ENCODE measurements at places on chromosomes 6 and 20.
A peak's percentile ranks its signal among the peaks of the same experiment; 100 is the strongest.

- DNase-seq: peak; percentile 79
Observed at GRCh38 chr20:62652041-62652893, 10.0 kb downstream of the SLCO4A1 start.

GRCh38 chr6:132893772-132894490, 79.6 kb downstream of the RPS12 start:
- no peak for DNase-seq

DNA sequence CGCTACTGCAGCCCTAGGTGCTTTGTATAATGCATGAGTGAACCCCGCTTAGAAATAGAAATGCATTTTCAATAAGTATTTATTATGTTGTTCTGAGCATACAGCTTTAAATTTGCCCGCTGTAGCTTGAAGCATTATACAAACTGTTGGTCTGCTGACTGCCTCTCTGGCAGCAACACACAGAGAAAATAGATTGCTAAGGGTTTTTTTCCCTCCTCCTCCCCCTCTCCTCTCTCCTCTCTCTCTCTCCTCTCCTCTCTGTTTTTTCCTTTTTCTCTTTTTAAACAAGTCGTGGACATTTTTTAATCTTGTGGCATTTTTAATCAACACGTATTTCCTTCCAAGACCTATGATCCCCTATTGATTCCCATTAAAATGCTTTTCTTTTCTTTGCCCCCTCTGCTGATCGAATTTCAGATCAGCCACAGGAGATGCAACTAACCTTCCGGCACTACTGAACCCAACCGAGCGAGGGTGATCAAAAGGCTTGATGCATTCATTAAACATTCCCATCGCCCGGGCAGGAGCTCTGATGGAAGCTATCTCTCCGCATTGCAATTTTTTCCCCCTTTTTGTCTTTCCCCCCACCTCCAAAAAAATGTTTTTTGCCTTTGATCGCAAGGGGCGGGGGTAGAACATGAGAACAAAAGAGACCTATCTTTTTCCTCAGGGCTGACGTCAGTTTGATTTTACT, 90.7 kb upstream of the ARID1B start:
- peak; percentile 50 for DNase-seq

DNA sequence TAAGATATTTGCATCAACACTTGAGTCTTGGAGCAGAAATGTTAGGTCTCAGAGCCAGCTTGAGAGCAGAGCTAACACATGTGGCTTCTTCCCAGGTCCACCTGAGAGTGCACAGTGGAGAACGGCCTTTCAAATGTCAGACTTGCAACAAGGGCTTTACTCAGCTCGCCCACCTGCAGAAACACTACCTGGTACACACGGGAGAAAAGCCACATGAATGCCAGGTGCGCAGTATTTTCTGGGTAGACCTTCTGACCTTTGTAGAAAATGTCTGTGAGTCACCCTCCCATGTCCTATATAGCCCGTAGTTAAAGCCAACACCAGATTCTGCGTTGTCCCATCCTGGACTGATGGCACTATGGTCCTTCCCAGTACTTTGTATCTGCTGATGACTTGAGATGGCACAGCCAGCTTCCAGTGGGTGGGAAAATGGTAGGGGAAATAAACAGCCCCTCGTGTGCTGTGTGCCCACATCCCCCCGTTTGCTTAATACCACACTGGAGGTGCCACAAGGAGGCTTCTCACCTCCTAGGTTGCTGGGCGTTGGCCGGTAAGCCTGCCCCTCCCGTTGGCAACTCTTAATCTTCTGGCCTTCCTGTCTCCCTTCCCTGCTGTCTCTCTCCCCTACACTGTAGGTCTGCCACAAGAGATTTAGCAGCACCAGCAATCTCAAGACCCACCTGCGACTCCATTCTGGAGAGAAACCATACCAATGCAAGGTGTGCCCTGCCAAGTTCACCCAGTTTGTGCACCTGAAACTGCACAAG, 20.3 kb downstream of the PRDM1 start:
- DNase-seq: no peak

DNA sequence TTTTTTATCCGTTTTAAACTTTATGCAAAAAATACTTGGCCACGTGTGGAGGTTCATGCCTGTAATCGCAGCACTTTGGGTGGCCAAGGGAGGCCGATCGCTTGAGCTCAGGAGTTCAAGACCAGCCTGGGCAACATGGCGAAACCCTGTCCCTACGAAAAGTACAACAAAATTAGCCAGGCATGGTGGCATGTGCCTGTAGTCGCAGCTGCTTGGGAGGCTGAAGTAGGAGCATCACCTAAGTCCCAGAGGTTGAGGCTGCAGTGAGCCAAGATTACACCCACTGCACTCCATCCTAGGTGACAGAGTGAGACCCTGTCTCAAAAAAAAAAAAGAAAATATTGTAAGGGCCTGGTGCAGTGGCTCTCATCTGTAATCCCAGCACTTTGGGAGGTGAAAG, 45.0 kb downstream of the CSE1L start:
- no peak for DNase-seq

DNA sequence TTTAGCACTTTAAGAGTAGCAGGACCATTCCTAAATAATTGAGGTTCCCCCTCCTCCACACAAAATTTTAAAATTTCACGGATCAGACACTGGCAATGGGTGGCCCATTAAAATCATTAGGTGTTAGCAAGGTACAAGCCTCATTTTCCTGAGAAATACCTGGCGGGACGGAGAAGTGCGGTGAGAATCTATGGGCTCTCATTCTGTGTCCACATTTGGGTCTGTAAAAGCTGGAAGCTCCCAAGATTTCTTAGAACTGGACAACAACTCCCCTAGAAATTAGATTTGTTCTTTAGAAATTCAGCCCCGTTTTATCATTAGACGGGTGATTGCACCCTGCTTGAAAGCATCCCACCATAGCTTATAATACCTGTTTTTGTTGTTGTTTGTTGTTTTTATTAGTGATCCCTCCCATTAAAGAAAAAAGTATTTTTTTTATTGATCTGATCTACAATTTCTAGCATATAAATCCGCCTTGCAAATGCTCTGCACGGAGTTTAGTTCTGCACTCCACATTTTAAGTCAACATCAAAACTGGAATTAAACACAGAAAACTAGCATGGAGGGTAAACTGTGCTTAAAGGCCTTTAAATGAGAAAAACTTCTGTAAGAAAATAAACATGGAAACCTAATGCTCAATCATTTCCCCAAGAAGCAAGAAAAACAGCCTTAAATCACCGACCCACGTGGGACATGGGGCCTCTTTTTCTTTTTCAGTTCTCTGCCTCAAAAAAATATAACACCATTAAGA, 5.7 kb downstream of the SIM1 start:
- DNase-seq: no peak

DNA sequence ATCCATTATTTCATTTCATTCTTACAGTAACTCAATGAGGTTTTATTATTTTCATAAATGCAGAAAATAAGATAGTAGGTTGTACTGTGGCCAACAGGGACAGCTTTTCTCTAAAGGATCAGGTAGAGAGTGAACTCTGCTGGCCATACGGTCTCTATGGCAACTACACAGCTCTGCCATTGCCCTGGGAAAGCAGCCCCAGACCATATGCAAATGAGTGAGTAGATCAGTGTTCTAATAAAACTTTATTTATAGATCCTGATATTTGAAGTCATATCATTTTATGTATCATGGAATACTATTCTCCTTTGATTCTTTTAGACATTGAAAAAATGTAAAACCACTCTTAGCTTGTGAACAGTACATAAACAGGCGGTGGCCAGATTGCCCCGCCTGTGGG, 192.5 kb upstream of the RREB1 start:
- DNase-seq: no peak

- DNase-seq: no peak
Observed at GRCh38 chr6:27494103-27494502, 21.2 kb upstream of the ZNF184 start.

GRCh38 chr6:69835414-69836179, 30.8 kb upstream of the COL19A1 start:
- DNase-seq: peak; percentile 3

- no peak for DNase-seq
Observed at GRCh38 chr6:19035461-19036195, 648.5 kb downstream of the RNF144B start.

DNA sequence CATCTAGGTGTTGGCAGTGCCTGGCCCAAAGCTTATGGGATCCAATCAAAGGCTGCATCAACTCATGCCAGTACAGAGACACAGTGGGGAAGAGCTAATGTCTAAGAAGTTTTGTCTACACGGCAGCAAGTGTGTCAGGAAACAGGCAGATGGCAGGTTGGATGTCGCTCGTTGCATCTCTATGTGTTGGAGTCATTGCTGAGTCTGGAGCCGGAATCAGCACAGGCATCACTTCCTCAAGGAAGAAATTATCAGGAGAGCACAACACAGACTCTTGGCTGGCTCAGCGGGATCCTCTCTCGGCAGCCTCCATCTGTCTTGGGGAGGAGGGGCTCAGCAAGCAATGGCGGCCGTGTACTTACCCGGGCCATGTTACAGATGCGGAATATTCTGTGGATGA, 467.2 kb upstream of the CHD6 start:
- no peak for DNase-seq

DNA sequence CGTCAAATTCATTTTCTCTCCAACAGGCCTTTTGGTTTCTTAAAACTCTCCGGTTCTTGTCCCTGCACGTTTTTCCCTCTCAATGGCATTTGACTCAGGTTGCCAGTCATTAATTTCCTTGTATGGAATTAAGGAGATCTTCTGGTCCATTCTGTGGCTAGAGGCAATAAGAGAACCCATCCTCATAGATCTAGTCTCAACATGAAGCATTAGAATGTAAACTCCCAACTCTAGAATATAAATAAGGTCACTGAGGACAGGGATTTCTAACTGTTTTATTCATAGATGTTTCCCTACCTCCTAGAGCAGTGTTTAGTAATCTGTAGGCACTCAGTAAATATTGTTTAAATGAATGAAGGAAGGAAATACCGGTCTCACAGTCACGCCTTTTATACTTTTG, 185.2 kb upstream of the FLRT3 start:
- no peak for DNase-seq

DNA sequence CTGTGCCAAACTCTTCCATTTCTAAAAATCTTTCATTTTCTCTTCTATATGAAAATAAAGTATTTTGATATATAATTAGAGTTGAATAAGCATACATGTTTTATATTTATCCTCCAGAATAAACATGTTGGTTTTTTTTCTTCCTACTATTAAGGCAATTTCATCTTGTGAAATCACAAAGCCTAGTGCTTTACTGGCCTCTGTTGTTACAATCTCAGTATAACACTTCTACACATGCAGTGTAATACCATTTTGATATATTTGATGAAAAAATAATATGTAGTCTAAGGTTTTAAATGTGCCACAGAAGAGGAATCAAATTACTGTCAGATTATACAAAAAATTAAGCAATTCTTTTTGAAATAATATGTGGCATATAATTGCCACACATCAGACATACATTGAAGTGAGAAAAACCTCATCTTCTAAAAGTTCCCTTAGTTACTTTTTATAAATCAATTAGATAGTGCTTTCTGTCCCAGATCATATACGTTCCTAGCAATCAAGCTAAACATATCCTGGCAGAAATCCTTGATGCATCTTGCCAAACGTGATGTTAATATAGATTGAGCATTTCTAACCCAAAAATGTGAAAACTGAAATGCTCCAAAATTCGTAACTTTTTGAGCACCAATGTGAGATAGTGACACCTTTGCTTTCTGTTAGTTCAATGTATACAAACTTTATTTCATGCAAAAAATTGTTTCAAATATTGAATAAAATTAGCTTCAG, 225.1 kb upstream of the MANEA start:
- DNase-seq: no peak

DNA sequence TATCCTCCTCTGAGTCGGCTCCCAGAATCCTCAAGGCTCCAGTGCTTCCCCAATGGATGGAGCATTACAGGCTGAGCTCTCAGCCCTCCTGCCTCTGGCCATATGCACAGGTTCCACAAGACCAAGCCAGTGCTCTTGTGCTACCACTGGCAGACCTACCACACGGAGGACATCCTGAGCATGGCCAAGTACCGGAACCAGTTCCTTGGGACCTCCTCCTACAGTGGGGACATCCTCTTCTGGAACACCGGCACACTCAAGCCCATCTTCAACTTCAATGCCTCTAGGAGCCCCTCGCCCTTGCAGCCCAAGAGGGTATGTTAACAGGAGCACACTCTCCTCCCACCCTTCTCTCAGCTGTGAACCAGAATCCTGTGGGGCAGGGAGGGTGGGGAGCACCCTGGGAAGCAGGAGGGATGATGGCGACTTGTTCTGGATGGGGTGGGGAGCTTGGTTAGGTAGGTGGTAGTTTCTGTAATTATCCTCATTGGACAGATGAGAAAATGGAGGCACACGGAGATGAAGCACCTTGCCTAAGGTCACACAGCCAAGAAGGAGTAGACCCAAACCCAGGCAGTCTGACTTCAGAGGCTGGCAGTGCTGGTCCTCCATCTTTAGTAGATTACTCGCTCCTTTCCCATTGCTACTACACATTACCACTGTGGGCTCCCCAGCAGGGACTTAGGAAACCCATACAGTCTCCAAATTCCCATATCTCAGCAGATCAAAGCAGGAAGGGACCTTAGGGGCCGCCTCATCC, 58.6 kb downstream of the EFCAB8 start:
- DNase-seq: no peak

GRCh38 chr6:1745814-1746213, 136.1 kb downstream of the FOXC1 start:
- DNase-seq: no peak

DNA sequence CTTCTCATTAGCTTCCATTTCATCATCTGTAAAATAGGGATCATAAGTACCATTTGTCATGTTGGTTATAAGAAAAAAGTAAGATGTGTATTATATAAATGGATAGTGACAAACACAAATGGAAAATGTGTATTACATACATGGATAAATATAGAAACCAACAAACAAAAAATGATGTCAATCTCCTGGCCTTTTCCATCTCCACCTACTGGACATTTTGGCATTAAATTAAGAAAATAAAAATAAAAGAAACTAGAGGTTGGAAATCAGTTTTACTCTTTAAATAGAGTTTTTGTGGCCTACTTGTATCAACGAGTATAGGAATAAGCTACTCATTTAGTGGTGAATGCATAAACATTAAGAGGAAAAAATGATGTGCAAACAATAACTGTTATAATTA, 67.5 kb upstream of the THEMIS start:
- DNase-seq: no peak

DNA sequence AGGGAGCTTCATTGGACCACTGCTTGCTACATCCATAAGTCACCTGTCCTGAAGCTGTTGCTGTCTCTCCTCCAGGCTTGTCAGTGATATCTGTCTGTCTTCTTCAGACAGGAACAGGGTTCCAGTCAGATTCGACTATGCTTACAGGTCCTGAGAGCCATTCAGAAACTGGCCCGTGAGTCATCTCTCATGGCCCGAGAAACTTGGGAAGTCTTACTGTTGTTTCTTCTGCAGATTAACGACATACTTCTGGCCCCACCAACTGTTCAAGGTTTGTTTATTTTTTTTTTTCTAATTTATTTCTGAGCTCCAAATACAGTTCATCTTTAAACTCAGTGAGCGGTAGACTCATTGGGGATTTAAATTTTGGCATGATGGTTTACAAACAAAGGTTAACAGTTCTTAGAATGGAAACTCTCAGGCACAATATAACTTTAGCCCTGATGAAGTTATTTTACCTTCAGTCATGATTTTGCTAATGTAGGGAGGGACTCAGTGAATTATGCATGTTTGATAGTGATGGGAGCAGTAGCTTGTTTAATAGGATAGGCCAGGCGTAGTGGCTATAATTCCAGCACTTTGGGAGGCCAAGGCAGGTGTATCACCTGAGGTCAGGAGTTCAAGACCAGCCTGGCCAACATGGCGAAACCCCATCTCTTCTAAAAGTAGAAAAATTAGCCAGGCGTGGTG, 24.7 kb downstream of the RALGAPB start:
- no peak for DNase-seq

Measured in A549 (cell line).